ENCODE measurements at places on chromosomes 3 and 15.

DNA sequence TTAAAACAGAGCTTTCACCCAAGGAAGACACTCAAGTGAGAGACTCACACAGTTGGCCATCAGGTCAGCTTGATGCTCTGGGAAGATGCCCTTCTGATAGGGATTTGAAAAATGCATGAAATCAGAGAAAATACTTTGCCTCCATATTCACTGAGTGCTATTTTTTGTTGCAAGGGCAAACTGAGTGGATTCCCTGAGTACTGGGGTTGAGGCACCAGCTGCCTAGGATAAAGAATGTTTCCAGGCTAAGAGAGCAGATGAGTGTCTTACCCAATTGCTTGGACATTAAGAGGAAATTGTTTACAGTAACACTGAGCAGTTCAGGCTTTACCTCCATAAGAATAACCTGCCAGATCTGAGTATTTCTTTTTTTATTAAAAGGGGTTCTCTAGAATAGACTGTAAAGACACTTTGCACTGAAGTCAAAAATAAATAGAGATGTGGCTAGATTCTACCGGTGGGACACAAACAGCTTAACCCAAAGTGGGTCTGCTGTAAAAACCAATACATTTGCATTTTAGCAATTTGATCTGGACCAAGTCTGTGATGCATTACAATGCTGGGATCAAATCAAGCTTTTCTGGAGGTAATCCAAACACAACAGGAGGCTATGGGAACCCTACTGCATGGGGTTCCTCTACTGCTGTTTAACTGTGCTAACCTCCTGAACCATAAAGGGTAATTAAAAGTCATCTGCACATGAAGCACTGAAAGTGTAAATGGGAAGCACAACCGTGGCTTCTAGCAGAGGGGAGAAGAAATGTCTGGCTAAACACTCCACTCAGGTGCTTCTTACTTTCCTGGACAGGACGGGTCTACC is 238.8 kb upstream of the WNT5A start:
- DNase-seq = no peak

GRCh38 chr15:23081271-23081670 is 41.9 kb upstream of the TUBGCP5 start:
- no peak for DNase-seq

- DNase-seq = no peak
Measured at GRCh38 chr3:13013566-13013965, 59.7 kb downstream of the IQSEC1 start.

- no peak for DNase-seq
Measured at GRCh38 chr3:5194801-5195509, 7.4 kb downstream of the EDEM1 start.

DNA sequence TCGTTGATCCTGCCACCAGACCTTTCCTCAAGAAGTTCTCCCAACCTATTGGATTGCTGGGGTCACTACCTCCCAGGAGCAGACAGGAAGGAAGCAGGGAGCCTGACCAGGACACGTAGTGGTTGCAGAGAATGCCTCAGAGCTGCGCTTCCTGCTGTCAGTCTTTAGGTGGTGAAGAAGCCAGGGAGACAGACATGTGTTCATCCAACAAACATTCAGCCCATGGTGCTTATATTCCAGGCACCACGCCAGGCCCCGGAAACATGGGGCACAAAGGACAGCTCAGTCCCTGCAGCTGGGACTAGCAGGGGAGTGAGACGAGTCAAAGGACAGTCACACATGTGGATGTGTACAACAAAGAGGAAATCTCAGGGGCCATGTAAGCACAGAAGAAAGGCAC is 26.0 kb upstream of the CORO2B start:
- peak; percentile 42 for DNase-seq

GRCh38 chr3:23152989-23153388 is 50.1 kb upstream of the UBE2E2 start:
- DNase-seq = no peak

DNA sequence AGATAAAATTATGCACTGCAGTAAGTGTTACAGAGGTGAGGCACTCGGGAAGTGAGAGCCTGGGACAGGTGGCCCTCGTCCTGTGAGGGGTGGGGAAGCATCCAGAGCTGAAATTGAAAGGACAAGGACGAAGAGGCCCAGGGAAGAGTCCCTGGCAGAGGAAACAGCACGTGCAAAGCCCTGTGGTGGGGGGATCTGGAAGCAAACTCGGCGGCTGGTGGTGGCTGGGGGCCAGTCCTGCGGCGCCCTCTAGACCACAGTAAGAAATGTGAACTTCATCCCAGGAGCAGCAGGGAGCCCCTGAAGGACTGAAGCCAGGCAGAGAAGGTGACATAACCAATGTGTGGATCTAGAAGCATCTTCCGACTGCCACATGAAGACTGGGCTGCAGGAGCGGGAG is 42.8 kb downstream of the GRIP2 start:
- DNase-seq = no peak

- no peak for DNase-seq
Measured at GRCh38 chr3:22704571-22705354, 498.4 kb upstream of the UBE2E2 start.

- DNase-seq = no peak
Measured at GRCh38 chr3:187481426-187481825, 113.2 kb downstream of the RTP4 start.

- DNase-seq = no peak
Measured at GRCh38 chr3:153115326-153115725, 46.7 kb upstream of the RAP2B start.

DNA sequence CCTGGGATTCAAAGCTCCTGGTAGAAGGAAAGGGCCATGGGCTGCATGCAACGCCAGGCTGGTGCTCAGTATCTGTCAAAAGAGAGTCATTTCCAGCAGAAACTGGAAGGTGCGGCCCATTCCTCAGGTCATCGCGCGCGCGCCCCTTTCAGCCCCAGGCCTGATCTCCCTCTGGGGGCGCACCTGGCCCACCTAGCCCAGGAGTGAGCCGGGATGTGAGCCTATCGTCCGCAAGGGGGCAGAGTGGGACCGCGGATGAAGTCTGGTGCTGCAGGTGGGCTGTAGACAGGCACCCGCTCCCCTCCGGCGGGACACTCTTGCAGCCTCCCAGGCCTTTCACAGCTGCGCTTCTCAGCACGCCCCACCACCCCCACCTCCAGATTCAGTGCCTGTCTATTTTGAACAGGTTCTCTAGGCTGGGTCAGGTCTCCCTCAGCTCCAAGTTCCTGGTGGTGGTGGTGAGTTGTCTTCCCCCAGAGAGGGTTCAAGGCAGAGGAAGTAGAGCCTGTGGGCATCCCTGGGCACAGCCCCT is 5.8 kb upstream of the RPL29 start:
- peak; percentile 62 for DNase-seq

DNA sequence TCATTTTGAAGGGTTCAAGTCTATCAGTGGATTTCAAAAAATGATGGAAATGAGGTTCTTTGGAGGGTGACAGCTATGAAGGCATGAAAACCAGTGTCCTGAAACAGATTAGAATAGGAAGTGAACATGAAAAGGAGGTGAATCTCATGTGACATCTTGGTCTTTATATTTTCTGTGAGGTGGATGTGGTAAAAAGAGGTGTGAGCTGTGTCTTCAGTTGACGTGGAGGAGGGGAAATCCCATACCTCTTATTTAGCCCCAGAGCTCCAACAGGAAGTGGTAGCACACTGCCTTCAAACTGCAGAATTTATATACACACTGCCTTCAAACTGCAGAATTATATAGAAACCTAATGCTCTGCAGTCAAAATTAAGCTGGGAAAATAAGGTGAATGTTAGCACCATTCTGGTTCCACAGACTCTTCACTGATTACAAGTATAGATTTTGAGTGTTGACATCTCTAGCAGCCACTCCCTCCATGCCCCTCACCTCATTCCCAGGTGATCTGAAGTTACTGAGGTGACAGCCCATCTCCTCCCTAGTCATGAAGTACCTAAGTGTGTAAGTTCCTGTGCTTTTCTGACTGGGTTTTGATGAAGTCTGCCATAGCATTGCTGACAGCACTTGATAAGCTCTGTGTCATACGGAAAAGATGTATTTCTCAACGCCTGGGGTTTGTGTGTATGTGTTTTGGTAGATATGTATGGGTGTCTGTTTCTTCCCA is 2.7 kb downstream of the RAB8B start:
- no peak for DNase-seq

DNA sequence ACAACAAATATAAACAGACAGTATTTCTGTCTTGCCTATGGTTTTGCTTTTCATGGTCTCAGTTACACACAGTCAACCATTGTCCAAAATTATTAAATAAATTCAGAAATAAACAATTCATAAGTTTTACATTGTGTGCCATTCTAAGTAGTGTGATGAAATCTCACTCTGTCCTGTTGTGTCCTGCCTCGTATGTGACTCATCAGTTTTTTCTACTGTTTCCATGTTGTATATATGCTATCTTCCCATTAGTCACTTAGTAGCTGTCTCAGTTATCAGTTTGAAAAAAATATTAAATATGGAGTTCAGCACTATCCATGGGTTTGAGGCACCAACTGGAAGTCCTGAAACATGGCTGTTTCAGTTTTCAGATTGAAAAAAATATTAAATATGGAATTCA is 282.4 kb upstream of the GRM7 start:
- no peak for DNase-seq

DNA sequence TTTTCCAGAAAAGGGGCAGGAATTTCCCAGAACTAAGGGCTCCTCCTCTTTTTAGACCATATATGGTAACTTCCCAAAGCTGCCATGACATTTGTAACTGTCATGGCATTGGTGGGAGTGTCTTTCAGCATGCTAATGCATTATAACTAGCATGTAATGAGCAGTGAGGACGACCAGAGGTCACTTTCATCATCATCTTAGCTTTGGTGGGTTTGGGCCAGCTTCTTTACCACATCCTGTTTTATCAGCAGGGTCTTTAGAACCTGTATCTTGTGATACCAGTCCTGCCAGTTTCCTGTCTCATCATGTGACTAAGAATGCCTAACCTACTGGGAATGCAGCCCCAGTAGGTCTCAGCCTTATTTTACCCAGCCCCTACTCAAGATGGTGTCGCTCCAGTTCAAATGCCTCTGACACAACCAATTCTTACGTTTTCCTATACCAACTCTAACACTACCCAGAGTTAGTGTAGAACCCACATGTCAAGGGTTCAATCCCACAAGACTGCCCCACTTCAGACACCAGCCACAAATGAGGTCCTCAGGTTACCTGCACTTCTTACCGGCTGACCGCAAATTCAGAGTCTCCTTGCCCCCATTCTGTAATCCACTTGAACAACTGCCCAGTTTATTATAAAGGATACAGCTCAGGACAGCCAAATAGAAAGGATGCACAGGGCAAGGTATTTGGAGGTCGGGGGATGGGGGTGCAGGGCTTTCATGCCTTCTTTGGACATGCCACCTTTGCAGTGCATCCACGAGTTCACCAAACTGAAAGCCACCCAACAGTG is 17.7 kb downstream of the FOXB1 start:
- DNase-seq = no peak

DNA sequence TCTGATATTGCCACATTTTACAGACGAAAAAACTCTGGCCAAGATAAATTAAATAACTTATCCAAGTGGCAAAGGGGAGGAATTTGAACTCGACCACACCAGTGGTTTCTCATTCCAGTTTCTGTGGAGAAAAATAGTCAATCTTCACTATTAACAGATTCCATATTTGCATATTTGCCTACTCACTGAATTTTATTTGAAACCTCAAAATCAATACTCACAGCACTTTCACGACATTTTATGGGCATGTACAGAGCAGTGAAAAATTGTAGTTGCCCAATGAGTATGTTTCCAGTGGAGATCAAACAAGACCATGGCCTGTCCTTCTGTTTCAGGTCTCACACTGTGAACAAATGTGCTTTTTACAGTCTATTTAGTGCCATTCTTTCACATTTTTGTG is 374.3 kb downstream of the MAGI1 start:
- no peak for DNase-seq

- no peak for DNase-seq
Measured at GRCh38 chr3:5298453-5298852, 110.9 kb downstream of the EDEM1 start.

DNA sequence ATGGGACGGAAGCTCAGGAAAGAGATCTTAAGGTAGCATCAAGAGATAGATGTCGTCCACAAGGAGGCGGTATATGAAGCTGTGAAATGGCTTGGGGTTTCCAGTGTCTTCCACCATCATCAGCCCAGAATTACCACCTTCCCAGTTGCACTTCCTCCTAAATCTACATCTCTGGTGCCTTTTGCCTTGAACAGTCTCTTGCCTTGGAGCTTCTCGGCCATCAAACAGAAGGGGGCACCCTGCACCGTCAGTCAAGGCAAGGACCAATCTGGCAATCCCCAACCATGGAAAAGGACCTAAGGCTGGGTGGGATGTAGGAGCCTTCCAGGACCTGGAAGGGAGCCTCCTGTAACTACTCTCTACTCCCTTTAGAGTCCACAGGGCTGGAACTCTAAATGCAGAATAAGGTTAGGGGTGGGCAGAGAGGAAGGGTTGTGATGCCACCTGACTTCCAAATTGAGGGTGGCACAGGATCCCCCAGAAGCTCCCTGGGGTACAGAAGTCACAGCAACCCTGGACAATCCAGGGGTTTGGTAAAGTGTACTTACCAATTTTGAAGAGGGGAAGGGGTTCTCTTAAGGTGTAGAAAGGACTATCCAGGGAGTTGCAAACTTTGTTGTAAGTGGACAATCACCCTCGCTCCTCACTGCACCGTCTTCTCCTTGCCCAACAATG is 1.0 kb upstream of the RYR3 start:
- DNase-seq = no peak

DNA sequence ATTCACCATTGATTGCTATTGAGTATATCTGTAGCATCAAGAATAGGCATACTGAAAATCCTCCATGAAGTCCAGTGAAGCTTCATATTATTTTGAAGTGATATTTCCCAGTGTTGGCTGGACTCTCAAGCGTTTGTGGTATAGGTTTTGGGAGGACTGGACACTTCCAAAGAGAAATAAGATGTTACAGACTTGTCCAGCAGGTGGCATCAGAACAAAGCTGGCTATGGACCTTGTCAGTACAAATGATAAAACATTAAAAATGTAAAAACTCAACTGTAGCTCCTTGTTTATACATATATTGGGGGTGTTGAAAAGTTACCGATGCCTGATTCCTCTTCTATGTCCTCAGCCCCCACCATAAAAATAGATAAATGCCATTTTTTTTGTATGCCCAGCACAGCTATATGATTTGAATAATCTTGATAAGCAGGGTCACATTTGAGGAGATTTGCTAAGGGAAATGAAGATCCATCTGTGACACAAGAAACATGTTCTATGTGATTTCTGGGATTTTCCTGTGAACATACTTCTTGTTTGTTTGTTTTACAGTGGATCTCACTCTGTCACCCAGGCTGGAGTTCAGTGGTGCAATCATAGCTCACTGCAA is 54.5 kb upstream of the GOLGA6B start:
- DNase-seq = no peak

GRCh38 chr3:64199932-64200331 is 25.3 kb downstream of the PRICKLE2 start:
- no peak for DNase-seq

DNA sequence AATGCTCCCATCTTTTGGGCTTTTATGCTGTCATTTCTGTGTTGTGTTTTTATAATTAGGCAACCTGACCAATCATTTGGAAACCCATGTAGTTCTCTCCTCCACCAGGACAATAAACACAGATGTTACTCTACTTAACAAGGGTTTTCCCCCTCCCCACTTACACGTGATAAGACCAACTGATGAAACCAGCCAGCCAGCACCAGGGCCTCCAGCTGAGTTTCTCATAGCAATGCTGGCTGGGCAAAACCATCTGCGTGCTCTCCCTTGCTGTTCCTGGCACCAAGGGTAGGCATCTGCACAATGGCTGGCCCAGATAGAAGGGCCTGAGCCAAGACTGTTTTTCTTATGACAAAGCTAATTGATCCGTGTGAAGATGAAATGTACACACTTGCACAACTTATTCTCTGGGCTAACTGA is 310.4 kb downstream of the PLCL2 start:
- peak; percentile 42 for DNase-seq

- no peak for DNase-seq
Measured at GRCh38 chr15:44676676-44677075, 13.2 kb upstream of the SPG11 start.
